ENCODE measurements at places on chromosomes 16 and 17.

- DNase-seq = no peak
Measured at GRCh38 chr17:81682565-81683207, 911 bp downstream of the ARL16 start.

DNA sequence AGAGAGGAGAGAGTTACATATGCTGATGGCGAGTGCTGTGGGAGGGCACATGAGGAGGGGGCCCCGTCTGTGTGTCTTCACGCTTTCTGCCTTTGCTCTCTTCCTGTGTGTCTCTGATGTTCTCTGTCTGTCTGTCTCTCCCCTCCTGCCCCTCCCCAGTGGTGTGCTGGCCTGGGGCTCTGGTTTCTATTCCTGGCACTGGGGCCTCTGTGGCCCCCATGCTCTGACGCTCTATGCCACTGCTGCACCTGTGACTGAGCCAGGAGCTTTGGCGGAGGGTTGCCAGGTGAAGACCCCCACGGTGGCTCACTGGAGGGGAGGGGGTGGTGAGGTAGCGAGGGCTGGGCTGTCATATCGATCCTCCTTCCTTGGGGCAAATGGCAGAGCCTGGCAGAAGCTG, 24.6 kb upstream of the BRD7 start:
- no peak for DNase-seq

DNA sequence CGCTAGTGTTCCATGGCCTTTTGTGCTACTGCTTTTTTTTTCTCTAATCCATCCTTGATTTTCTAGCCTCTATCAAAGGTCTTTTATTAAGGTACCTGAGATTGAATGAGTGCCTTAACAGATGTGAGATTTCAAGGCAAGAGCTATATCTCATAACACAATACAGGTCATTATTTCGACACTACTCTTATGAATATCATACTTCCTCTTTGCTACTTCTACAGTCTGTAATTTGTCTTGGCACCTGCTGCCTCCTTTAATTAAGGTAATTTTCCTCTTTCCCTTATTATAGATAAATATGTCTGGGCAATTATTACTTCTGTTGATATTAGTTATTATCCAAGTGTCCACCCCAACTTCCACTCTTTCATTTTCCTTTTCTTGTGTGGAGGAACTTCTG, 5.3 kb downstream of the KRT28 start:
- no peak for DNase-seq

GRCh38 chr16:77046206-77046605, 144.8 kb upstream of the MON1B start:
- no peak for DNase-seq

DNA sequence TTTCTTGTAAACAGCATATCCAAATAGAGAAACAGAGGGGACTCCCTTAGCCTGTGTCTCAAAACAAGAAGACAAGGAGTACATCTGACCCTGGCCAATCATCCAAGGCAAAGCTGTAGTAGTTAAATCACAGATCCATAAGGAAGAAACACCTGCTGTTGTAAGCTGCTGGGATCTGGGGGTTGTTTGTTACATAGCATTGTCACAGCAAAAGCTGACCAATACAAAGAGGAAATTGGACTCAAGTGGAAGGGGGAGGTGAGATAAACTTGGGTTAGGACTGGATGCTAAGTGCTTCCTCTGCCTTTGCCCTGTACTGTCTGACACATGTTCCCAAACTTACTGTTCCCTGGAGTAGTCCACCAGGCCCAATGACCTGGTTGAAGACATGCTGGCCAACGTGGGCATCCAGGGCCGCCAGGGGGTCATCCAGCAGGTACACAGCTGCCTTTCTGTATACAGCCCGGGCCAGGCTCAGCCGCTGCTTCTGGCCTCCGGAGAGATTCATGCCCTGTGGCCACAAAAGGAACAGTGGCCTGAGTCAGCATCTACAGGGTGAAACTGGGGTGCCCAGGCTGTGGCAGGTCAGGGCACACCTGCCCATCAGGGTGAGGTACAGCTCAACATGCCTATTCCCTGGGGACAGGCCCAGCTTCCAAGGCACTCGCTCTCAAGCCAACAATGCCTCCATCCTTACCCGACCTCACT, 44.7 kb downstream of the ABCC6 start:
- DNase-seq = no peak

GRCh38 chr17:3993493-3994220, 29.4 kb upstream of the ATP2A3 start:
- DNase-seq = no peak

Measured in activated T-helper 1 cell treated with anti-CD3 and anti-CD28 coated beads, Interleukin-12 subunit alpha, Interleukin-12 subunit beta, Interleukin-2, Interleukin-4 antibody, amounts not matched to agents 30 ng/mL and 10 ng/mL and 1 ng/mL, durations not matched to agents 14 hours and 24 hours and 36 hours (primary cell).